ENCODE measurements at places on chromosomes 5 and 9.

DNA sequence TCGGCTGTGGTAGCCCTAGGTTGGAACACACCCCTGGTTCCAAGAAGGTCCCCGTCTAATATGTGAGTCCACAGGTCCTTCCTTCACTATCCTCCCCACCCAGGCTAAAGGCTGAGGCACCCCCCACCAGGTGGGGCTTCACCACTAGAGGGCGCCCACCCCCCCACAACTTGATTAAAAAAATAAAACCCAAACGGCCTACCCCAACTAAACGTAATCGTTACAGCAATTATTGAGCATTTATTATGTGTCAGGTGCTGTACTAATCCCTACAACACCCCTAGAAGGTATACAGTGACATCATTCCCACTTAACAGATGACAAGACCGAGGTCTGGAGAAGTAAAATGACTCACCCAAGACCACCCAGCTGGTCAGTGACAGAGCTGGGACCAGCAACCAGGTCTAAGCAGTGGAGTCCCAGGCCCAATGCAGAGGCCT, 65.0 kb downstream of the FGF18 start:
- peak; percentile 75 for DNase-seq

DNA sequence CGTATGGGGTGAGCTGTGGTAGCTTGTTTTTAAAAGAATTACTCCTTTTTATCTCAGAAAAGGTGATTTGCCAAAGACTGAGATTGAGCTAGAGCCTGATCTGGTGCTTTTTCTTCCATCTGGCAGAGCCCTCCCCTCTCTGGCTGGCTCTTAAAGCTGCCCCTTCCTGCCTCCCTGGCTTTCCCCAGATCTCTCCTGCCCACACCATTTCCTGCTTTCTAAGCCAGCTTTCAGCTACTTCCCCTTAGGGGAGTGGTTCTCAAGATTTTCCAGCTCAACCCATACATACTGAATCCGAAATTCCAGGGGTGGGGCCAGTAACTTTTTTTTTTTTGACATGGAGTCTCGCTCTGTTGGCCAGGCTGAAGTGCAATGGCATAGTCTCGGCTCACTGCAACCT, 4.8 kb upstream of the ACOT12 start:
- DNase-seq, result no peak

DNA sequence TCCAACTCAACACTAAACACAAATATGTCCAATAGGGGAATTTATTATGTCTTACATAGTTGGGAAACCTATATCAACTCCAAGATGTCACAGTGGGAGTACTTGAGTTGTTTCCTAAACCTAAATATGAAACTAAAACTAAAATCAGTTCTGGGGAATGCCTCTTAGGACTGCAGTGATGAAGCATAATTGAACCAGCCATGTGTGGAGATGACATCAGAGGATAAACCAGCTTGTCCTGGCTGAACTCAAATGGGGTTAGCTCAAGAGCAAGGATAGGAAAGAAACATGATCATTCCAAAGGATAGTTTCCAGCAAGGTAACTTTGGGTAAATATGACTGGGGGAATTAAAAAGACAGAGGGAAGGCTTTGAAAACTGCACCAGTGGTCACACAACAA, 88.9 kb upstream of the PLPPR1 start:
- no peak for DNase-seq

DNA sequence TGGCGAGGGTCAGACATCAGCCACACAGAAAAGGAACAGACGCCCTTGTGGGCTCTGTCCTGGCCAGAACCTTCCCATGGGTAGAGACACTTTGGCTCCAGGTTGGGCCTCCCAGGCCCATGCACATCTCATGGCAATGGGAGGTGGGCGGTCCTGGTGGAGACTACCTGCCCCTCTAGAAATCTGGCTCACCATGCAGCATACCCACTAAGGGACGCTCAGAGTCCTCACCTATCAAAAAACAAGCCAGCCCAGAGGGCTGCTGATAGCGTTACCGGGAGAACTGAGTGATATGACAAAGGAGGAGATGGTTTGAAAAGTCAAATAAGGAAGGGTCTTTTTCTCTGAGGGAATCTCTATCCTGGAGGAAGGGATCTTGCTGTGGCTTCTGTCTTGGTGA, 62.1 kb downstream of the C5orf15 start:
- no peak for DNase-seq

DNA sequence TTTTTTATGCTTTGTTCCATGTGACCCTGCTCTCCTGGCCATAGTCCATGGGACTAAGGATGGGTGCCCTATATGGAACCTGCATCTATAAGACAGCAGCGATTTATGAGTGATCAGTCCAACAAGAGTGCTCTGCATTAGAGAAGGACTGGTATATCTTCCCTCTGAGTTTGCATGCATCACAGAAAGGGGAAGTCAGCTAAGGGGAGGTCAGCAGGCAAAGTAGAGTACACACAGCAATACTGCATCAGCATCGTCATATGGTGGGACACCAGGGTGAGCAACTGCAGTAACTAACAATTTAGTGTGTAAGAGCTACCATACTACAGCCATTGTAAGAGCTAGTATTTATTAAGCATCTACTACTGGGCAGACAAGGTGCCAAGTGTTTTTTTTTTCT, 311.3 kb downstream of the NDUFS4 start:
- DNase-seq, result no peak

GRCh38 chr9:93324191-93324834, 127.2 kb upstream of the FAM120A start:
- DNase-seq, result no peak

DNA sequence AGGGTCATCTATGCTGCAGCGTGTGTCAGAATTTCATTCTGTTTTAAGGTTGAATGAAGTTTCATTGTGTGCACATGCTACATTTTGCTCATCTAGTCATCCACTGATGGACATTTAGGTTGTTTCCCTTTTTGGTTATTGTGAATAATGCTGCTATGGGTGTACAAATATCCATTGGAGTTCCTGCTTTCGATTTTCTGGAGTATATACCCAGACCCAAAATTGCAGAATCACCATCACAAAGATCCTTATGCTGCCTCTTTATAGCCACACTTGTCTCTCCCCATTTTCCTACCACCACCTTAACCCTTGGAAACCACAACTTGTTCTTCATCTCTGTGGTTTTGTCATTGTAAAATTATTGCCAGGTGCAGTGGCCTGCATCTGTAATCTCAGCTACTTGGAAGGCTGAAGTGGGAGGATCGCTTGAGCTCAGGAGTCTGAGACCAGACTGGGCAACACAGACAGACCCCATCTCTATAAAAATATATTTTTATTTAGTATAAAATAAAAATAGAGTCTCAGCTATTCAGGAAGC, 166.2 kb downstream of the HSD17B3 start:
- no peak for DNase-seq

DNA sequence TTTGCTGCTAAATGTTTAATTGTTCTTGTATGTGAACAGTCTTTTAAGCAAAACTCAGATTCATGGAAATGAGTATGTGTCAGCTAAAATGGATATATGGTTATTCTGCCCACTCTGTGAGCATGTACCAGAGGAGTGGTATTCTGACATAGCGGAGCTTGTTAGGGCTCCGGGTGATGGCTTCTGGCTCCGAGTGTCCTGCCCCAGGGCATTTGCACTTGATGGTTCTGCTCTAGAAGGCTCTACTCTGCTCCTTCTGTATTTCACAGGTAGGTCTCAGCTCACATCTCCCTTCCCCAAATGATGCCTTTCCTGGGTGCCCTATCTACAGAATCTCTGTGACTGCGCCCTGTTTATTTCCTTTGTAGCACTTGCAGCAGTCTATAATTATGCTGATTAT, 113.3 kb downstream of the ARHGAP26 start:
- no peak for DNase-seq

DNA sequence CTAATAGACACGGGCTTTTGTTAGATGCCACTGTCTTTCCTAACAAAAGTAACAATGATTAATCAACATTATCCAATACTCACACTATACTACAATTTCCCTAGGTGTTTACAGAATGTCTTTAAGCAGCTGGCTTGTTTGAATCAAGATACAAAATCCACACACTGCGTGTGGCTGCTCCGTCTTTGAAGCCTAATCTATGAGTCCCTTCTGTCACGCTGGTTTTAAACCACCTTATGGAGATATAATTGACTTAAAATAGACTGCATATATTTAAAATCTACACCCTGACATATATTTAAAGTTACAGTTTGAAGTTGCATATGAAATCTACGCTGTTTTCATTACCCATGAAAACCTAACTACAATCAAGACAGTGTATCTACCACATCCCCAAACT, 73.9 kb upstream of the TBC1D9B start:
- no peak for DNase-seq

GRCh38 chr5:252546-252945, 18.9 kb upstream of the PDCD6 start:
- DNase-seq, result no peak

GRCh38 chr5:145540375-145540774, 294.8 kb downstream of the PRELID2 start:
- no peak for DNase-seq
